HFFc6 (cell line): ENCODE measurements at places on chromosomes 4 and X. TPM values are rescaled to one million over a fixed set of nuclear protein-coding genes. Genes with fewer than 3 reads are reported as not detected.

The COL25A1 gene
- 0.05 TPM in 1 of 3 replicates, not detected in the others for total RNA-seq

The ATXN3L gene
- total RNA-seq, result not detected in 2 replicates

The GPR34 gene
- not detected in 2 replicates for total RNA-seq

The PAGE2 gene
- 0.82 TPM in 1 of 3 replicates, not detected in the others for total RNA-seq

The DCHS2 gene
- not detected in 3 replicates for total RNA-seq
